Activated T-cell treated with anti-CD3 and anti-CD28 coated beads for 48 hours (primary cell): ENCODE measurements at places on chromosomes 6 and 20.

- DNase-seq, result no peak
Measured at GRCh38 chr6:110537208-110538123, 61.1 kb upstream of the SLC22A16 start.

- no peak for DNase-seq
Measured at GRCh38 chr20:61733216-61733615, 332.5 kb downstream of the TAF4 start.

DNA sequence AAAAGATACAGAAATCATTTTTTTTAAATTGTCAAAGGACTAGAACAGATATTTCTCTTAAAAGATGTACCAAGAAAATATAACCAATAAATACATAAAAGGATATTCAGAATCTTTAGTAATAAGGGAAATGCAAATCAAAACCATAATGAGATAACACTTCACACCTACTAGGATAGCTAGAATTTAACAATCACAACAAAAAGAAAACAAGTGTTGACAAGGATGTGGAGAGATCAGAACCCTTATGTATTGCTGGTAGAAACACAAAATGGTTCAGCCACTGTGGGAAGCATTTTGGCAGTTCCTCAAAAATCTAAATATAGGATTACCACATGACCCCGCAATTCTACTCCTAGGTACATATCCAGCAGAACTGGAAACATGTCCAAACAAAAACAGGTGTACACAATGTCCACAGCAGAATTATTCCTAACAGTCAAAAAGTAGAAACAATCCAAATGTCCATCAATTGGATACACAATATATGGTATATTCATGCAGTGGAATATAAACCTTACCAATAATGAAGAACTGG, 211.0 kb downstream of the LRFN2 start:
- DNase-seq, result no peak

- no peak for DNase-seq
Measured at GRCh38 chr6:20417819-20418218, 16.1 kb downstream of the E2F3 start.

GRCh38 chr6:44298864-44299263, 14.3 kb downstream of the AARS2 start:
- no peak for DNase-seq

- no peak for DNase-seq
Measured at GRCh38 chr6:99822741-99823512, 171.1 kb downstream of the MCHR2 start.

GRCh38 chr6:108684771-108685329, 124.1 kb downstream of the FOXO3 start:
- no peak for DNase-seq

- no peak for DNase-seq
Measured at GRCh38 chr20:9011121-9011520, 57.8 kb upstream of the PLCB4 start.

- DNase-seq, result no peak
Measured at GRCh38 chr6:87723170-87724078, 21.4 kb upstream of the AKIRIN2 start.

DNA sequence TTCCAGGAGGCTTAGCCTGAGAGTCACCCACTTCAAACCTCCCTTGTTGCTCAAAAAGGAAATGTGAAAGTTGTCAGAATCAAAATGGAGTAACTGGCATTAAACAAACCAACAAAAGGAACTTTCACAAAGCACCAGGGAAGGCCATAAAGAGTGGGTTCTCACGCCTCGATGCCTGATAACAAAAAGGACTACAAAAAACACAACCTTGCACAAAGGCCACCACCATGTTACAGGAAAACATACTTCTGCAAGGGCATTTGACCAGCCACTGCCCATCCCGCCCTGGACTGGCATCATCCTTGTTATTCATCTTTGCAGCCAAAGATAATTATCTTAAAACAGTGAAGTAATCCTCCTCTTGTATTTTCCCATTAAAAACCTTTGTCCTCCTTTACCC, 34.8 kb downstream of the RNASET2 start:
- no peak for DNase-seq

DNA sequence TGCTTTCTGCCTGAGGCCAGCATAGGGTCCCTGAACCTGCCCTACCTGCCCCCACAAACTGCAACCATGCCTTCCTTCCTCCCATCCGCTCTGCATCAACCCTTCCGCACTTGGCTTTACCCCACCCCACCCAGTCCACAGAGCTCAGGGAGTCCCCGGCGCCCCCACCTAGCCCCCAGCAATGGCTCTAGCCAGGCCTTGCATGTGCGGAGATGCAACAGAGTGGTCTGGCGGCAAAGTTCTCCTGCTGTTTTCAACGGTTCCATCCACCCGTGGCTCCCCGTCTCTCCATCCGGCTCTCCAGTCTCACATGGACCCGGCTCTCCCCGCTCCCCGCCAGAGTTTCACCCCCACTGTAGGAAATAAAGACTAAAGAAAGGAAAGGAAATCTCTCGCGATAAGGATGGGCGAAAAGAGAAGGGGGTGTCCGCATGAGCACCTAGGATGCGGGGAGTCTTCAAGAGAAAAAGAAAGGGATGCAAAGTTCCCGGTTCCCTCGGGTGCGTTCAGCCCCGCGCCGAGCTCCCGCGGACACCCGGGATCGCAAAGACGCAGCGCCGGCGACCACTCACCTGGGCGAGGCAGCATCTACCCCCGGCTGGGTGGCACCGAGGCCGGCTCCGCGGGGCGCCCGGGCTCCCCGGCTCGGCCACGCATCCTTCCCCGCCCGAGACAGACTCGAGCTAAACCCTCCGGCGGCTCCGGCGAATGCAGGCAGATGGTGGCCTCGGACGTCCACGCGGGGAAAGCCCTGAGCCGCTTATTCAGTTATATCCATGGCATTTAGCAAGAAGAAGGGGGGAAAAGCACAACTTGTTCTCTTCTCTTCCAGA, 579 bp downstream of the LRFN2 start:
- DNase-seq, result peak; percentile 6

- DNase-seq, result no peak
Measured at GRCh38 chr20:9838378-9839295, at the start of gene PAK5. Gene PAK5, minus strand, starts transcription at chr20:9839076. Its CDS starts 194,748 bp downstream, at chr20:9644328.

DNA sequence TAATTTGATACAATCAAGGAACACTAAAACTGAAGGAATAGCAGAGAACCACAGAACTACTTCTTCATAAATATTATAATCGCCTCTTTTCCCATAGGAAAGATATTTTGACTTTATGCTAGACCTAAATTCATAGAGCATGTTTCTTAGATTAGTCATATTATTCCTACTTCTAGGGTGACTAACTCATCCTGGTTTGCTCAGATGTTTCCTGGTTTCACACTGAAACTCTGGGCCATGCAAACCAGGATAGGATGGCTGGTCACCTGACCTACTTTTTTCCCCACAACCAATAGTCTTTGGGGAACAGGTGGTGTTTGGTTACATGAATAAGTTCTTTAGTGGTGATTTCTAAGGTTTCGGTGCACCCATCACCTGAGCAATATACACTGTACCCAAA, 42.8 kb downstream of the MMS22L start:
- DNase-seq, result no peak

DNA sequence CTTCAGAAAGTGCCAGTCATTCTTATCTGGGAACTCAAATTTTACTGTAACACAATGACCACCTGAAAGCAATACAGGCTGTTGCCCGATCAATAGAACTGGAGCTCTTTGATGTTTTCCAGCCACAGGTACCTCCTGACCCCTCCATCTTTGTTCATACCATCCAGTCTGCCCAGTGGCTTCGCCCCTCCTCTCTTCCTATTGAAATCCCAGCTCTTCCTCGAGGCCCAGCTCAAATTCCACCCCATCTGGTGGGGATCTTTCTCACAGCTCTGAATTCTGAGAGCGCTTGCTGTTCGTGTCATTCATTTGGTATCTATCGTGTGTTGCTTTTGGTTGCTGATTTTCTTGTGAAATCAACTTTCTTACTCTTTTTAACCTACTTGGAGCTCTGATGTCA, 87.9 kb upstream of the CNKSR3 start:
- DNase-seq, result no peak

GRCh38 chr20:44643596-44644229, 7.8 kb downstream of the ADA start:
- no peak for DNase-seq

- no peak for DNase-seq
Measured at GRCh38 chr6:143205131-143205535, 144.4 kb downstream of the AIG1 start.

DNA sequence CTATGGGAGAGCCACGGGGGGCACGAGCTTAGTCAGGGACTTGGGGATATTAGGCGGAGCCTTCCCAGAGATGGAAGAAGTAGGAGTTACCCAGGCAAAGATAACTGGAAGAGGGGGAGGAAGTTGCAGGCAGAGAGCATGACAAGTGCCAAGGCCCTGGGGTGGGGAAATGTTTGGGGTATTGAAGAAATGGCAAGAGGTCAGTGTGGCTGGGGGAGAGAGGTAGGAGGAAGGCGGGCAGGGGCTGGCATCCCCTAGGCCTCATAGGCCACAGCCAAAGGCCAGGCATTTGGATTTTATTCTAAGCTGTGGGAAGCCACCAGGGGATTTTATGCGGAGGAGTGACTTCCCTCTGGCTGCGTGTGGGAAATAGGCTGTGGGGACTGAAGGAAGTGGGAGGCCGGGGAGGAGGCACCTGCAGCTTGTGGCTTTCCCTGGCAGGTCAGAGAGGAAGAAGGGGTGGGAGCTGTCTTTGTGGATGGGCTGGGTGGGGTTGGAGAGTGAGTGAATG, 22.7 kb downstream of the SNAI1 start:
- no peak for DNase-seq

DNA sequence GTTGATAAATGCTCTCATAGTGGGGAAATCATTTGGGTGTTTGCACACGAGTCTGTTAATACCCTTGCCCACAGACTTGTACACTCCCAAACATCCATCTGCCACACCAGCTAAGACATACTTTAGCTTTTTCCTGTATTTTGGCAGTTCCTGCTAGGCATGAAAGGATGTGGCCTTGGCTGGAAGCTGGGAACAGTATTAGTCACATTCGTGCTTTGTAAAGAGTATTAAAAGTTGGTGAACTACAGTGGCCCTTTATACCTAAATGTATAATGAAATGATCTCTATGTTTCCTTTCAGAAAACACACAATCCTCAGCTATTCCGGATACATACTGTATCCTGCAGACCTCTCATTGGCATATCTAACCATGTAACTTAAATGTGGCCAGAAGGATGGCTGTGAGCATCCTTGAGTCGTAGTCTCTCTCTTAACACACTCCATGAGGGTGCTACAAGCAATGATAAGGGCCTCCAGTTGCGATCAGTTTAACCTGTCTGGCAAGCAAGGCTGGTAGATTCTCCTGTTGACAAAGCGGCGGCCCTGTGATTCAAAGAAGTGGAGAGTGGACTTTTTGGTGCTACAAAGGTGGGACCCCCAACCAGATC, 1.5 kb downstream of the LEMD2 start:
- no peak for DNase-seq

GRCh38 chr6:39508515-39508914, 186.0 kb upstream of the KCNK16 start:
- no peak for DNase-seq

DNA sequence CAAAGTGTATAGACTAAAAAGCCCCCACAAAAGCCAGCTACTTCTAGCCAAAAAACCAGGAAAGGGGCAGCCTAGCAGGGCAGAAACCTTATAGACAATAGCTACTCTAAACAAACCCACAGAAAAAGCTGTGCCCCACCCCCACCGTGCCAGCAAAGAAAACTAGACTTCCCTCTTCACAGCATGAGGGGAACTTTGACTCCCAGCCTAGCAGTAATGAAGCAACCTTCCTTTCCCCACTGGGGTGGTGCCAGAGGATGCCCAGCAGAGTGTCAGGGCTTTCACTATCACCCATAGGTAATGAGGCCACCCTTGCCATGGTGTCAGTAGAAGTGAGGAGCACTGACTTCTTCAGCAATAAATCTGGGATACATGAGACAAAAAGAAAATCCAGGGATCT, 99.0 kb upstream of the LGSN start:
- no peak for DNase-seq

GRCh38 chr20:32697608-32698007, 23.9 kb upstream of the C20orf203 start:
- DNase-seq, result no peak

DNA sequence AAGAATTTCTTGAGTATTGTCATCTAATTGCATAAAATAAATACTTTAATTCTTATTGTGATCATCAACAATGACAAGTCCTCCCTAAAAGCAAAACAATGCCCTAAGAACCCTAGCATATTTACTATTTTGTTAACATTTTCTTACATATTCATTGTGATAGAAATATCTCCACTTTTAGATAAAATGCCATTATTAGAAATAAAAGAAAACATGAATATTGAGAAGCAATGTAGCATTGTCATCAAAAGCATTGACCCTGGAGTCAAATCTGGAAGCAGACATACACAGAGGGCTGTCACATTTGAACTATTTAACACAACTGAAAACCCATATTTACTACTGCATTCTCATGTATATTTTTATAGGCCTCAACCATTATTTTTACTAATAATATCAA, 257.7 kb downstream of the SYNE1 start:
- DNase-seq, result no peak

GRCh38 chr6:156268849-156269248, 508.3 kb upstream of the ARID1B start:
- DNase-seq, result no peak

- no peak for DNase-seq
Measured at GRCh38 chr20:53550280-53551187, 43.1 kb downstream of the ZNF217 start.

DNA sequence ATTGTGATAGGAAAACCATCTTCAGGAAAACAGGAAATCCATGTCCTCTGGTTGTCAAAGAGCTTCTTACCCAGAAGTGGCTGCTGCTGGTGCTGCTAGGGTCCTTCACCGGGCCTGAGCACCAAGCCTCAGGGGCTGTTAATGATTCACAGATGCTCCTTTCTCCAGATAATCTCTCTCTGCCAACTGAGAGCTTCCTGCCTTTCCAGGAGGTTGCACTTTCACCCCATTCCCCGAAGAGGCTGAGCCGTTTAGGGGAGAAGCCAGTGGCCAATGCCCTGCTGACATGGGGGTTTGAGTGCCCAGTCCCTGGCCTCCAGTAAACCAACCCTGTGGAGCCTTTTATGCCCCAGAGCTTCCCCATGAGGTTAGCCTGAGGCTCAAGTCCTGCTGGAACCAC, 122.4 kb downstream of the CBLN4 start:
- no peak for DNase-seq
